ENCODE measurements at places on chromosomes 3 and 15. TPM values are rescaled to one million over a fixed set of nuclear protein-coding genes. Genes with fewer than 3 reads are reported as not detected.
A peak's percentile ranks its signal among the peaks of the same experiment; 100 is the strongest.

GRCh38 chr15:56537881-56538280 is 72.9 kb upstream of the MNS1 start:
- H3K4me3 ChIP-seq: no peak overlapping the region
- H3K27ac ChIP-seq: no peak overlapping the region
- H3K4me1 ChIP-seq: peaks cover 3% of the 10 kb centered on the region

DNA sequence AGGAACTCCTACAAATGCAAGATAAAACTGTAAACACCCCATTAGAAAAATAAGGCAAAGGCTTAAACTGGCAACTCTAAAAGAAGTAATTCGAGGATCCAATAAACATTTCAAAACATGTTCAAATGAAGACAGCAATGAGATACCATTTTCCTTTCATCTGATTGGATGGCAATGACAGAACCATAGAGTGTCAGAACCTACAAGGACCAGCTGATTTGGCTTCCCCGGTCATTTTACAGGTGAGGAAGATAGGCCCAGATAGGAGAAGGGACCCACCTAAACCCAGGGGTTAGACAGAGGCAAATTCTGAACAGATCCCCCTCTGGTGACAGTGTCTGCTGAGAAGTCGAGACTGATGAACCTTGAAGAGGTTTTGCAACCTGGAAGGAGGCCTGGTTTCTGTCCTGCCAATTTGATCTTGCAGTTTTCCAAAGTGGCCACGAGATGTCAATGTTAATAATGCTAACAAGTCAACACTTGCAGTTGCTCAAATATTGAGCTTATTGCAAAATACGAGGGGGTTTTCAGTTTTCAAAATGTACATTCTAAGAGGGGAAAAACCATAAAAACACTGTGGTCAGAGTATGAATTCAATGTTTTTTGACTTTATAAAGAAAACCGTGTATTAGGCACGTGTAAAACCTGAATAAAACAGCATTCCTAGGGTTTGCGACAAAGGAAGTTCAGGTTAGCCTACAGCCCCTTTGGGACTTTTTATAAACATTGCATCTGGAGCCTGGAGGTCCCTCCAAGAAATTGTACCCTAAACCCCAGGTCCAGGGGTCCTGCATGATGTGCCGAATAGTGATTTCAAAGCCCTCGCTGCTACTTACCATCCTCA is 21.5 kb downstream of the CFAP161 start:
- no peak overlapping the region for H3K4me3 ChIP-seq
- H3K27ac ChIP-seq: no peak overlapping the region
- no peaks in the 10 kb centered on the region for H3K36me3 ChIP-seq
- DNase-seq: peak; percentile 35

- no peak for DNase-seq
- H3K4me3 ChIP-seq: no peak overlapping the region
- no peaks in the 10 kb centered on the region for H3K36me3 ChIP-seq
- no peak overlapping the region for H3K27ac ChIP-seq
- peaks cover 50% of the 10 kb centered on the region for H3K27me3 ChIP-seq
Measured at GRCh38 chr3:24496529-24497482, 2.2 kb upstream of the THRB start.

- H3K36me3 ChIP-seq: no peaks in the 10 kb centered on the region
- peaks cover 31% of the 10 kb centered on the region for H3K4me1 ChIP-seq
- H3K27ac ChIP-seq: peak overlapping the region; percentile 76
- no peak overlapping the region for H3K4me3 ChIP-seq
Measured at GRCh38 chr3:46097691-46098241, 70.5 kb upstream of the XCR1 start.

GRCh38 chr15:25241241-25241801 is 197.5 kb downstream of the UBE3A start:
- H3K27ac ChIP-seq: no peak overlapping the region
- H3K4me1 ChIP-seq: no peaks in the 10 kb centered on the region
- DNase-seq: no peak
- no peak overlapping the region for H3K4me3 ChIP-seq
- H3K36me3 ChIP-seq: no peaks in the 10 kb centered on the region

GRCh38 chr3:98732286-98733052 is 30.7 kb upstream of the ST3GAL6 start:
- peaks cover 58% of the 10 kb centered on the region for H3K27me3 ChIP-seq
- H3K4me3 ChIP-seq: peak overlapping the region; percentile 69
- peak; percentile 25 for DNase-seq
- H3K36me3 ChIP-seq: no peaks in the 10 kb centered on the region
- H3K4me1 ChIP-seq: peaks cover 12% of the 10 kb centered on the region
- H3K27ac ChIP-seq: no peak overlapping the region

GRCh38 chr15:71997691-71998090 is 120.3 kb downstream of the MYO9A start:
- H3K4me1 ChIP-seq: no peaks in the 10 kb centered on the region
- H3K27ac ChIP-seq: no peak overlapping the region
- DNase-seq: no peak
- no peak overlapping the region for H3K4me3 ChIP-seq

- no peak for DNase-seq
- peaks cover 7% of the 10 kb centered on the region for H3K27me3 ChIP-seq
- no peaks in the 10 kb centered on the region for H3K4me1 ChIP-seq
- H3K36me3 ChIP-seq: no peaks in the 10 kb centered on the region
Measured at GRCh38 chr15:101349047-101349951, 54.3 kb upstream of the SNRPA1 start.

- no peak overlapping the region for H3K27ac ChIP-seq
- peaks cover 7% of the 10 kb centered on the region for H3K27me3 ChIP-seq
- H3K4me3 ChIP-seq: no peak overlapping the region
- H3K36me3 ChIP-seq: no peaks in the 10 kb centered on the region
- no peak for DNase-seq
Measured at GRCh38 chr3:37670961-37671483, 190.7 kb upstream of the CTDSPL start.

- no peak for DNase-seq
- H3K4me3 ChIP-seq: no peak overlapping the region
- no peaks in the 10 kb centered on the region for H3K27me3 ChIP-seq
- peaks cover 14% of the 10 kb centered on the region for H3K4me1 ChIP-seq
Measured at GRCh38 chr15:75213768-75214221, 12.1 kb downstream of the C15orf39 start.

DNA sequence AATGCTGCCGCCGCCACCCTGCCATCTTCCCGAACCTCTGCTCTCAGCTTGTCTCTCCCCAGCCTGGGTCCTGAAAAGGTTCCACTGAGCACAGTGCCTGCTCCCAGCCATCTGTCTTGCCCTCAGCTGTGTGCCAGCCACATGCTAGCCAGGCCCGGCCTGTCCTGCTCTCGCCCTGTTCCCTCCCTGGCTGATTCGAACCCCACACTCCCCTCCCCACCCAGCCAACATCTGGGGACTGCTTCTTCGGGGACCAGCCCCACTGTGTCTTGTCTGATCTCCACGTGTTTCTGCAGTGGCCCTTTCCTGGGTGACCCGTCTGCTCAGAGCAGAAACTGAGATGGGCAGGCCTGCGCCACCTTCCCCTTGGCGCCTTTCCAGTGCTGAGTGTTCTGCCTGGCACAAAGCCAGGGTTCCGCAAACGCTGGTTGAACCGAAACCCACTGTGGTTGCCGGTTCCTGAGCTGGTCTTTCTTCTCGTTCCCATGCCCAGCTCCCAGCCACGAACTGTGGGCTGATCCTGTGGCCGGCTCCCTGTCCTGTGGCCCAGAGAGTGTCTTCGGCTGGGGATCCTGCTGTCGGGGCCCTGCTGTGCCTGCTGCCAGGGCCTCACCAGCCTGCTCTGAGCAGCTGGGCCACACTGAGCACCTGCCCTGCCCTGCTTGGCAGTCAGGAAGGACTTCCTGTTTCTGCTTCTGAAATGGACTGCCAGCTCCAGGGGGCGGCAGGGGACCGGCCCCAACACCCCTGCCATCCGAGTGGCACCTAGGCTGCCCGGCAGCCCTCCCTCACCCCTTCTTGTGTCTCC is 62.7 kb upstream of the KLF13 start:
- no peaks in the 10 kb centered on the region for H3K36me3 ChIP-seq
- H3K4me1 ChIP-seq: peaks cover 80% of the 10 kb centered on the region
- peak; percentile 82 for DNase-seq
- H3K27ac ChIP-seq: peak overlapping the region; percentile 57

DNA sequence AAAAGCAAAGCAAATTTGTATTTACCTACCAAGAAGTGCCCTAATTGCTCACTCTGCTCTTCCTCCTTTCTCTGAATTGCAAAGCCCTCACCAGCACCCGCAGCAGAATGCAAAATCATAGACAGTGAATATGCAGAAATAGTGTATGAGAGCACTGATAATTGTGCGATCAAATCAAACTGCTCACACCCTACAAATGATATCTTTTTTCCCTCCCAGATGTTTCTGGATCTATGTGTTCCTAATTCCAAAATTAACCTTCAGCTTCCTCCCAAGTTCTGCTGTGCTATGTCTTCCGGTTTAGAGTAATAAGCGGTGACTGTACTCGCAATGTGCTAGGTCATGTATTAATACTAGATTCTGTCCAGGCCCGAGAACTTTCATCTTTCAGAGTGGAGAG is 3.4 kb downstream of the GHSR start:
- H3K4me1 ChIP-seq: peaks cover 28% of the 10 kb centered on the region
- H3K27ac ChIP-seq: no peak overlapping the region
- H3K27me3 ChIP-seq: peaks cover 63% of the 10 kb centered on the region
- H3K36me3 ChIP-seq: peaks cover 1% of the 10 kb centered on the region

DNA sequence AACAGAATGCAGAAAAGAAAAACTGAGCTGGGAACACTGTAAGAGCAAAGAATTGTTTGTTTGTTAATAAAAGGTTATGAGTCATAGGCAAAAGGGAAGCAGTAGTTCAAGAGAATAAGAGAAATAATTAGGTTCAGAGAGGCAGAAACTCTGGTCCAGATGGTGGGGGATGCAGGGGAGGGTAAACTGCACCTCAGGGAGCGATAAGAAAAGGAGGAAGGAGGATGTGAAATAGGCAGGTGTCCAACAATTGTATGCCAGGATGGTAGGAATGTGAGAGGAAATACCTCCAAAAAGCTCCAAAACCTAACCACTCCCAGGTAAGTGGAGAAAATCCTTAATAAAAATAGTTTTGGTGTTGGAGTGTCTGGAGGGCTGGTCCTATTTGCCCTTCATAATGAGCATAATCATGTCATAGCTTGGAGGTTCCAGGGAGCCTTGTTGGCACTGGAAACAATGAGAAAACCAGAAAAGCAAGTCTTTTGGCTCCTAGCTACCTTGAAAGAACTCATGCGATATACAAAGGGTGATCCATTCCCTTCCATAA is 405.4 kb upstream of the TBL1XR1 start:
- DNase-seq: no peak
- H3K27ac ChIP-seq: no peak overlapping the region
- H3K4me1 ChIP-seq: peaks cover 56% of the 10 kb centered on the region
- no peaks in the 10 kb centered on the region for H3K27me3 ChIP-seq

DNA sequence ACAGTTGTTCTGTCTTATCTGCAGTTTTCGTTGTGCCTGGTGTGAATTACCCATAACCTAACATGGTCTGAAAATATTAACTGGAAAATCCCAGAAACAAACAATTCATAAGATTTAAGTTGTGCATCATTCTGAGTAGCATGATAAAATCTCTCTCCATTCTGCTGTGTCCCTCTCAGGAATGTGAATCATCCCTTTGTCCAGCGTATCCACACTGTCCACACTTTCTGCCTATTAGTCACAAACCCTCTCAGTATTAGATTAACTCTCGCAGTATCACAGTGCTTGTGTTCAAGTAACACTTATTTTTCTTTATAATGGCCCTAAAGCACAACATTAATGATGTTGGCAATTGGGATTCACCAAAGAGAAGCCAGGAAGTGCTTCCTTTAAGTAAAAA is 203.2 kb downstream of the CGGBP1 start:
- no peaks in the 10 kb centered on the region for H3K4me1 ChIP-seq
- no peak for DNase-seq
- no peak overlapping the region for H3K27ac ChIP-seq
- no peak overlapping the region for H3K4me3 ChIP-seq

- peaks cover 25% of the 10 kb centered on the region for H3K4me1 ChIP-seq
- no peaks in the 10 kb centered on the region for H3K36me3 ChIP-seq
- H3K27me3 ChIP-seq: no peaks in the 10 kb centered on the region
- no peak overlapping the region for H3K27ac ChIP-seq
- no peak overlapping the region for H3K4me3 ChIP-seq
Measured at GRCh38 chr3:128684986-128685726, 34.5 kb upstream of the RPN1 start.

DNA sequence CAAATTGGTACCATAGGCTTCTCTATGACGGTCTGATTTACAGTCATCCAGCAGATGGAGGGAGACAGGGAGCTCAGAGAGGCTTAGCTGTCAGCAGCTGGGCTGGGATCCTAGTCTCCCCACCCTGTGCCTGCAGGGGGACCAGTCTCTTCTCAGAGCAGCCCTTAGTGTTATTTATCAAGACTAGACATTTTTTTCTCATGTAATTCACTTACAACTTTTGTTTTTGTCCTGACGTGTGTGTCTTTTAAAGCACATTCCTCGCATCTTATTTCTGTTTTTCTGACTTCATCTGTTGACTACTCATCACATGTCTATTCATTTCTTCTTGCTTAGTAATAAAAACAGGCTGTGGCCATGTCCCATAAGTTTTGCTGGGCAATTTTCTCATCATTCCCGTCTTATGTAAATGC is 116.1 kb downstream of the KLF13 start:
- H3K4me1 ChIP-seq: peaks cover 32% of the 10 kb centered on the region
- H3K27ac ChIP-seq: no peak overlapping the region
- H3K27me3 ChIP-seq: no peaks in the 10 kb centered on the region
- H3K36me3 ChIP-seq: no peaks in the 10 kb centered on the region
- peak; percentile 36 for DNase-seq
- H3K4me3 ChIP-seq: no peak overlapping the region

The TPRG1 gene
- total RNA-seq: 1.0 TPM

The THBS1 gene
- total RNA-seq: 0.20 TPM

The CRABP1 gene
- total RNA-seq: 0.52 TPM

The LRRC34 gene
- 3.8 TPM for total RNA-seq
